ENCODE measurements at places on chromosomes 12 and 14.

DNA sequence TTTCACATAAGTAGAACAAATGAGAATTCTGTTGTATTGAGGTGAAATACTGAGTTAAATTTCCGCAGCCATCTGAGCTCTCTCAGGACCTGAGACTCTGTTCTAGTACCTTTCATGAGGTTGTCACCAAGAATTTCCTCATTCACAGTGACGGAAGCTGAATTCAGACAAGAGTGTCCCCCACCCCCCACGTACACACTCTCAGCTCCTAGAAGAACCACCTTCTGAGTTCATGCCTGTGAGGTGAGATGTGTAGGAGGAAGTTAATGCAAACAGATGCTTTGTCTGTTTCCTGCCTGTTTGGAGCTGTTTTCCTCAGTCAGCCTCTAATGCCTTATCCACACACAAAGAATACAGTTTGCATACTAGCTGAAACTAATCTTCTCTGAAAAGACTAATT is 18.2 kb downstream of the BICDL1 start:
- no peak for DNase-seq
- H3K27ac ChIP-seq, result no peak overlapping the region
- no peaks in the 10 kb centered on the region for H3K27me3 ChIP-seq
- H3K4me3 ChIP-seq, result no peak overlapping the region

- H3K4me3 ChIP-seq, result no peak overlapping the region
- no peak for DNase-seq
- H3K27me3 ChIP-seq, result no peaks in the 10 kb centered on the region
- no peaks in the 10 kb centered on the region for H3K36me3 ChIP-seq
- no peak overlapping the region for H3K27ac ChIP-seq
- H3K4me1 ChIP-seq, result no peaks in the 10 kb centered on the region
Measured at GRCh38 chr14:79568594-79568993, 642.7 kb downstream of the DIO2 start.

- DNase-seq, result no peak
- no peak overlapping the region for H3K27ac ChIP-seq
- no peaks in the 10 kb centered on the region for H3K4me1 ChIP-seq
- no peaks in the 10 kb centered on the region for H3K27me3 ChIP-seq
- H3K4me3 ChIP-seq, result no peak overlapping the region
Measured at GRCh38 chr12:23028158-23028802, 403.3 kb downstream of the ETNK1 start.

- no peak overlapping the region for H3K27ac ChIP-seq
- H3K36me3 ChIP-seq, result no peaks in the 10 kb centered on the region
- no peak for DNase-seq
- peaks cover 7% of the 10 kb centered on the region for H3K4me1 ChIP-seq
Measured at GRCh38 chr14:92459950-92460421, 53.6 kb upstream of the RIN3 start.
